CD4-positive, CD25-positive, alpha-beta regulatory T cell (primary cell): ENCODE measurements at places on chromosomes 2 and 18. TPM values are rescaled to one million over a fixed set of nuclear protein-coding genes. Genes with fewer than 3 reads are reported as not detected.
A peak's percentile ranks its signal among the peaks of the same experiment; 100 is the strongest.

DNA sequence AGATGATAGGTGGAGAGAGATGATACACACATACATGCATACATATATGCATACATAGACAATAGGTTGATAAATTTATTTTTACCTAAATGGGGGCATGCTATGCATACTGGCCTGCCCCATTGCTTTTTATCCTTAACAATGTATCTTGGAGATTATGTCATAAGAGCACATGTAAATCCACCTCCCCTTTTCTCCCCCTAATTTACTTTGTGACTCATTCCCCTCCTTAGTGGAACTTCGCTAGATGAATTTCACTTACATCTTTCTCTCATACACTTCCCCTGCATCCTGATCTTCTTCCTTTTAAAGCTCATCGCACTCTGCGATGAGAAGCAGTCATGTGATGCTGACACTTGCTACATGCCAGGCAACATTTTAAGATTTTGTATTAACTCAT, 223.6 kb downstream of the C1D start:
- no peak for DNase-seq

HIBCH gene
- 21.0 TPM for total RNA-seq

DNA sequence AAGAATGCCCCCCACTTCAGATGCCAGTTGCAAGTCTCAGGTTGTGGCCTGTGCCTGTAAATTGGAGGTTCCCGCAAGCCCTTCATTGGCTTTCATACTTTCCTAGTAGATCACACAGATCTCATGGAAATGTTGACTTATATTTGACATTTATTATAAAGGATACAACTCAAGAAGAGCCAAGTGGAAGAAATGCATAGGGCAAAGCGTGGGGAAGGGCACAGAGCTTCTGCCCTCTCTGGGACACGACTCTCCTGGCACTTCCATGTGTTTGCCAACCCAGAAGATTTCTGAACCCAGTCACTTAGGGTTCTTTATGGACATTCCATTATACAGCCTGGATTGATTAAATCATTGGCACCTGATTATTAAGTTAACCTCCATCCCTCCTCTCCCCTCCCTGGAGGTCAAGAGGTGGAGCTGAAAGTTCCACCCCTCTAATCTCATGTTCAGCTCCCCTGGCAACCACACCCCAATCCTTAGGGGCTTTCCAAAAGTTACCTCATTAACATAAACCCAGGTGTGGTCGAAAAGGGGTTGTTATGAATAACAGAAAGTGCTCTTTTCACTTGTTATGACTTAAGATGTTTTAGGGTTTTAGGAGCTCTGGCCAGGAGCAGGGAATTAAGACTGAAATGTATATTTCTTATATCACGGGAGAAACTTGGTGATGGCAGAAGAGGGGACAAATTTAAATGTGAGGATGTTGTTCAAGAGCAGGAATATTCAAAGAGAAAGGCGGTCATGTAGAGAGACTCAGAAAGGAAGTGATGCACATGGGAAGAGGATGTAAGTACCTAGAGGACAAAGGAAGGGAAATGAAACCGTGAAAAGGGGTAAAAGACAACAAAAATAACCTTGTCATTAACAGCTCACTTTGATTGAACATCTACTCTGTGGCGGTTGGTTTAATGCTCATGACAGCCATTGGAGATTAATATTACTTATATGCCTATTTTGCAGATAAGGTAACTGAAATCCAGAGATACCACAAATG, 31.8 kb downstream of the SP100 start:
- no peak for DNase-seq

THSD7B gene
- not detected for total RNA-seq

DNA sequence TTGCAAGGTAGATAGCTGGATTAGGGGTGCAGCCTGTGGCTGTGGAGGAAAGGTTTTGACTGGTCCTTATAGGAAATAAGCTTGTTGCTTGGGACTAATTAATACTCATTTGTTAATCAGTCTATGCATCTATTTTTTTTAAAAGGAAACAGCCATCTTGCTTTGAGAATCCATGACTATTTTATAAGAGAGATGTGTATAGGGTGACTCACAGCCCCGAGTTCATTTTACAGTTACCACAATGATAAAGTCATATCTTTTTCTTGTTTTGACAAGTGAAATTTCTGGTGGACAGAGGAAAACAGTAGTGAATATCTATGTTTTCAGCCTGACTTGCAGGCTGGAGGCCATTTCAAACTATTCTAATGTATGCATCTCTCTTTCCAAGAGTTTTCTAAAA, 193.5 kb upstream of the CCDC68 start:
- DNase-seq, result no peak

DNA sequence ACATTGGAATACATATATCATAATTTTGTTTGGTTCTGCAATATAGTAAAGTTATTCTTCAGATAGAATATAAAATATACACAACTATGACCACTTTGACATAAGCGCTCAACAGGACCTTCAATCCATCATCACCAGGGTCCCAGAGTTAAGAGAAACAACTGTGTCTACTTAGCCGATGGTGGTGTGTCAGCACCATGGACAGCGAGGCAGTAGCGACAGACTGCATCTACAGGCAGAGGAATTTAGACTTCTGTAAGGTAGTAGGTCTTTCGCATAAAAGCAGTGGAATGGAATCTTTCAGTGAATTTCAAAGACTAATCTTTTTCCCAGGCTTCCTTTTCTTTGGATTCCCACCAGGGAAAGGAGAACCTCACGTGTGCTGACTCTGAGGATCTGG, 20.5 kb upstream of the LRPPRC start:
- DNase-seq, result peak; percentile 22
